ENCODE measurements at places on chromosomes 5 and 9. TPM values are rescaled to one million over a fixed set of nuclear protein-coding genes. Genes with fewer than 3 reads are reported as not detected.

GRCh38 chr5:93072831-93073459 lies 508.1 kb downstream of the NR2F1-AS1 start:
- DNase-seq: no peak

- DNase-seq: no peak
Measured at GRCh38 chr5:149415066-149415967, 36.2 kb upstream of the IL17B start.

GRCh38 chr9:94157050-94157801 lies 73.0 kb downstream of the PTPDC1 start:
- peak; percentile 82 for DNase-seq

DNA sequence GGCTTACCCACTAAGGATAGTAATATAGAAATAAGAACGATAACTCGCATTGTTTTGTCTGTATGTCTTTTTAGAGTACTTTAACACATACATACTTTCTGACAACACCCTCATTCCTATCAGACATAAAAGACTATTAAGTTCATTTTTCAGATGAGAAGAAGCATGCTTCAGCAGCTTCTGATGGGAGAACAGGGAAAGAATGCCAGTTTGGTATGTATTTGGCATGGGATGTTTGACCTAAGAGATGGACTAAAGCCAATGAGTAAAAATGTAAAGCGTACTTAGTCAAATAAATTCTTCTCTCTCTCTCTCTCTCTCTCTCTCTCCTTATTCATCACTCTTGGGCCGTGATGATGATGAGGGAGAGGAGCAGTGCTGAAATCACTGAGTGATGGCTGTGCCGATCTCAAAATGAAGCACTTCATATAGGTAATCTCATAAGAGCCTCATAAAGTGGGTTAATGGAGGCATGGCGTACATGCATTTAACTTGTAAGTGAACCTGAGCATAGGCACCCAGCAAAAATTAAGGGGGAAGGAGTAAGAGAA lies 71.5 kb downstream of the SLIT3 start:
- no peak for DNase-seq

- DNase-seq: no peak
Measured at GRCh38 chr5:128196791-128197190, 113.2 kb downstream of the SLC12A2 start.

DNA sequence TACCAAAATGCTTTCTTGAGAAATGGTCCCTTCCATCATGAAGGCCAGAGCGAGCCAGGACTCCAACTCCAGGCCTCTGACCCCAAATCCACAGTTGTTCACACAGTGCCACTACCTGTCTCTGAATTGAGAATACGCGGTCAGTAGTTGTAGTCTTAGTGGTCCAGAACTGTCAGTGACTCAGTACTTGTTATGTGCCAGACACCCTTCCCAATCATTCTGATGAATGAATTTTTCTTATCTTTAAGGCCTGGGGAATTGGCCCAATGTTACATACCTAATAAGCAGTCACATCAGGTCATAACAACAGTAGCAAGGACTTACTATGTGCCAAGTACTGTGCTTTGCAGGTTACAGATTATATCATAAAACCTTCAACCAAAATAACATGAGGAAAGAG lies 72.7 kb upstream of the RARS1 start:
- DNase-seq: no peak

DNA sequence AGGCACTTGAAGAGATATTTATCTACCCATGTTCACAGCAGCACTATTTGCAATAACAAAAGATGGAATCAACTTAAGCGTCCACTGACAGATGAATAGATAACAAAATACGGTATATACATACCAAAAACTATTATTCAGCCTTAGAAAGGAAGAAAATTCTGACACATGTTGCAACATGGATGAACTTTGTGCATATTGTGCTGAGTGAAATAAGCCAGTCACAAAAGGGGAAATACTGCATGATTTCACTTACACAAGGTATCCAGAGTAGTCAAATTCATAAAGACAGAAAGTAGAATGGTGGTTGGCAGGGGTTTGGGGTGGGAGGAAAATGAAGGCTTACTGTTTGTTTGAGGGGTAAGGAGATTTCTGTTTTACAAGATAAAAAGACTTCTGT lies 66.0 kb downstream of the FBN2 start:
- DNase-seq: no peak

GRCh38 chr5:41338136-41338675 lies 124.9 kb upstream of the C6 start:
- no peak for DNase-seq

DNA sequence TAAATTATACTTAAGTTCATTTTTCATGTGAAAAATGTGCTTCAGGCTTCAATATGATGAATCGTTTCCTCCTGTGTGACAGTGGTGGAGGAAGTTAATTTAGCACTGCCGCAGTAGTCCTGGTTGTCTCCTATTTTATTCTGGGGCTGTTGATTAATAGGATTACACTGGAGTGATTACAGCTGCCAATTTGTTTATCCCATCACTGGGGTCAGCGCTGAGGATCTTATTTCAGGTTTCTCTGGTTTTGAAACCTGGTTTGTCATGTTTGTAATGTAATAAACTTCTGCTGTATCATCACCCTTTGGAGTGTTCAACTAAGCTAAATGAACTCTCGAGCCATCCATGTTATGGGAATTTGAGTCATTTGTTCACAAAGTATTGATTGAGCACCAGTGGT lies 241.7 kb upstream of the KCNN2 start:
- DNase-seq: no peak

GRCh38 chr9:87011551-87011950 lies 64.2 kb upstream of the GAS1 start:
- DNase-seq: no peak

DNA sequence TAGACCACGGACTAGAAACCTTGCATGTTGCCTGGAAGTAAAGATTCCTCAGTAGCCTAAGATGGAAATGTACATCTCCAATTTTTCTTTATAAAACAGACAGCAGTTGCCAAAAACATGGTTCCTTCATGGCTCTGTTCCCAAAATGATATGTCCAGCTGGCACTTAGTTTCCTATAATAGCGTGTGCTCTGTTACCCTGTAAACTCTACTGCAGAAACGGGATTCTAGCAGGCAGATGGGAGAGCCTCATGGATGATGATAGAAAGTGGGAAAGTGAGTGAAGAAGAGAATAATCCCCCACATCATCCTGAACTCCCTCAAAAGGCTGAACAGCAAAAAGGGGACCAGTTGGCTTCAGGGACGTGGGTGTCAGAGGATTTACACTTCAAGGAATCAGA lies 118.2 kb downstream of the FRMD3 start:
- no peak for DNase-seq

EDIL3 gene
- total RNA-seq: 39.4 TPM

GDF9 gene
- not detected for total RNA-seq

PLAC8L1 gene
- not detected for total RNA-seq

CREB3 gene
- 24.5 TPM for total RNA-seq

PCDH1 gene
- total RNA-seq: 3.3 TPM

IFNA21 gene
- total RNA-seq: not detected
